NCI-H2081 treated with DMSO at 0.1 percent for 48 hours (cell line): ENCODE measurements at places on chromosomes 12 and 14.

GRCh38 chr14:32980178-32980901 lies 41.7 kb downstream of the NPAS3 start:
- no peak for DNase-seq

DNA sequence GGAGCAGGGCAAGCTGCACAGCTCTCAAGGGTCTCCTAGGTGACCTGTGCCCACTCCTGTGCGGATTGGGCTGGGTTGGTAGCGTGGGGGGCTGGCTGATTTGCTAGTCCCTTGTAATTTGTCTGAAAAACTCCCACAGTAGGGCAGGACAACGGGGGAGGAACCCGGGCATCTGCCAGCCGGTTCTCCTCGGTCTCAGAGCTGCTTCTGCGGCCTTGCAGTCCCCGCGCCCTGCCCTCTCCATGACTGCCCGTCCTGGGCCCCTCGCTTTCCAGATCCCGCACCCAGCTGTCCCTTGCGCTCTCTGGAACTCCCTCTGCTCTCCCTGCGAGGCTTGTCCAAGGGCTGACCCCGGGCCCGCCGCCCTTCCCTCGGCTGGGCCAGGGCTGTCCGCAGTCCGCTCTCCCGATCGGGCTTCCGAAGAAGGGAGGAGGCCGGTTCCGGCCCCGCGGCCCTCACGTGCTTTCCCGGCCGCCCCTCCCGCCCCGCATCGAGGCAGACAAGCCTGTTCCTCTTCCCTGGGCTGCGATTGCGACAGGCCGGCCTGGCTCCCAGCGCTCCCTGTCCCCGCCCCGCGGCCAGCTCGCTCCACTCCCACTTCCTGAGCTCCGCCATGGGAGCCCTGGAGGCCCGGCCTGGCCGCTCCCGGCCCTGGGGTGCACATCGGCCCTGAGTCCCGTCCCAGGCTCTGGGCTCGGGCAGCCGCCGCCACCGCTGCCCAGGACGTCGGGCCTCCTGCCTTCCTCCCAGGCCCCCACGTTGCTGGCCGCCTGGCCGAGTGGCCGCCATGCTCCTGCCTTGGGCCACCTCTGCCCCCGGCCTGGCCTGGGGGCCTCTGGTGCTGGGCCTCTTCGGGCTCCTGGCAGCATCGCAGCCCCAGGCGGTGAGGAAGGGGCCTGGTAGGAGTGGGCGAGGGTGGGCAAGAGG lies at the start of gene LTBR:
Gene LTBR, plus strand, starts transcription at position 591 of the 927 bp plus-strand sequence. Its CDS starts 197 bp downstream, at position 788.
- DNase-seq = no peak

- no peak for DNase-seq
These were observed 53.8 kb downstream of the TRPV4 start for GRCh38 chr12:109779382-109779781.

DNA sequence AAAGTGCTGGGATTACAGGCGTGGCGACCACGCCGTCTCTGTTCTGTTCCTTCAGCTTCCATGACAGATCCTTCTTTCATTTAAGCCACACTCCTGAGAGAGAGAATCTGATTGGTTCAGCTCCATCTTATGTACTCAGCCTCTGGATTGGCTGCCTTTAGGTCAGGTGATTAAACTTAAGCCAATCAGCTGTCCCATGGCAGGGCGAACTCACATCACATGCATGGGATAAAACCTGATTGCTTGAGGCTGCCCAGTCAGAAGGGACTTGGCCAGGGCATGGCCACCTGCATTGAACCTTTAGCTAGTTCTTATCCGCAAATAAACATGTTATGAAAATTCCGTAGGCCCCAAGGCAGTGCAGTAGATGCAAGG lies 274.2 kb downstream of the SUDS3 start:
- DNase-seq = no peak

DNA sequence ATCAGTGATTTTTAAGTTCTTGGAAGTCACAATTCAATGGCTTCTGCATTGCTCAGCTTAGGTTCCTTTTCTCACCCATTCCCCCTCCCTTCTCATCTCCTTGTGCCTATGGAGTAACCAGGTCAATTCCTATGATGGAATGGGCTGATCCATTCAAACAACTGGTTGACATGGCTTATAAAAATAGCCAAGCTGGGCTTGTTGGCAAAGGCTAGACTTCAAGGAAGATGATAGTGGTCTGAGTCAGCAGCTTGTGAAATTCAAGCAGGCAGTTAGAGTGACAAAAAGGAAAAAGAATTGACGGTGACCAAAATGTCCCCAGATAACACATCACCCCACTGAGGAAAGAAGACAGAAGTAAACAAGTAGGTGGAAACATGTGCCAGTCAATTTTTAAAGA lies 119.9 kb upstream of the PCED1B start:
- DNase-seq = no peak

- no peak for DNase-seq
These were observed 64.8 kb downstream of the GNS start for GRCh38 chr12:64694130-64695040.

GRCh38 chr14:24064856-24065255 lies 6.5 kb upstream of the CPNE6 start:
- DNase-seq = no peak

DNA sequence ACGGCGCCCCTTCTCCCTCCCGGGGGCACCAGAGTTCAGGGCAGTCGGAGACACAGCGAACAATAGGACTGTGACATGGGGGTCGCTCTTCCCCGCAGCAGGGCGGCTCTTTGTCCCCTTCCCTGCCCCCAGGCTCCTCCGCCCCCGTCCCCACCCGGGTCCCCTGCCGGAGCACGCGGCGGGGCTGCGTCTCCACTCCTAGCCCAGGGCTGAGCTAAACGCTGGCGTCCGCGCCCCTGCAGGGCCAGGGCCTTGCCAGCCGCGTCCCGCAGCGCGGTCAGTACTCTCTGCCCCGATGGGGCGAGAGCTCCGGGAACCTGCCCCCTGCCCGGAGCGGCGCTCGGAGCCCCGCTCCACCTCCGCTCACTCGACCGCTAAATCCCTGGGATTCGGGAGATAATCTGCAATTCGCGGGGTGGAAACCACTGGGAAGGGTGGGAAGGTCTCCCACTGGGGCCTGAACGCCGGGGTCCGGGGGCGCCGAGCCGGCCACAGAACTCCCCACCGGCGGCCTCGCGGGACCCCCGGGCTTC lies 825 bp upstream of the CCDC85C start:
- no peak for DNase-seq

GRCh38 chr14:88496414-88496813 lies 58.4 kb downstream of the PTPN21 start:
- no peak for DNase-seq

DNA sequence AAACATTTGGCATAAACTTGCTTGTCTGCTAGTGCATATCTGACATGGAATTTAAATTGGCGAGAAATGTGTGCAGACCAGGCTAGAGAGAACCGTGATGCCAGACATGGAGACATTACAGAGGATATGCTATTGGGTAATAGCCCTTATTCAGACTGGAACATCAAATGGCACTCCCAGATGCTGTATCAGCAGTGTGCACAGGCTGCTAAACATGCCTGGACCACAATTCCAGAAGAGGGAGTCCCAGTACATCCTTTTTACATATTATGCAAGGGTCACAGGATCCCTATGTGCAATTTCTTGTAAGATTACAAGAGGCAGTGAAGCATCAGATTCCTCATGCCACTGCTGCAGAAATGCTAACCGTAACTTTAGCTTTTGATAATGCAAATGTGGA lies 354.5 kb upstream of the FOXG1 start:
- DNase-seq = no peak

DNA sequence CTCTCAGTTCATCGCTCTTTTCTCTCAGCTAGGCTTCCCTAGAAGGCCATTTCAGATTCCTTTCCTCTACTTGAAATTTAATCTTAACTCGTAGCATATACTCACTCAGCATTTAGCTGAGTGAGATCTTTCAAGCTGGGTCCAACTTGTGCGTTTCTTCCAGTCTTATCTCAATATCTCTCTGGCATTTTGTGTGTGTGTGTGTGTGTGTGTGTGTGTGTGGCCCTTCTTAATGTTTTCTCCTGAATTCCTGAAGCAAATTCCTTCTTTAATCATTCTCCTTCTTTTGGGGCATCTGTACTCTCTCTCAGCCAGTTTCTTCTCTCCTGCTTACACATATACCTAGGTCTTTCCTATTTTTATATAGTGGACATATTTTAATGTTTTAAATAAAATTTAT lies 129.1 kb downstream of the KITLG start:
- DNase-seq = no peak

GRCh38 chr12:58882826-58883225 lies 37.5 kb downstream of the LRIG3 start:
- peak; percentile 96 for DNase-seq

DNA sequence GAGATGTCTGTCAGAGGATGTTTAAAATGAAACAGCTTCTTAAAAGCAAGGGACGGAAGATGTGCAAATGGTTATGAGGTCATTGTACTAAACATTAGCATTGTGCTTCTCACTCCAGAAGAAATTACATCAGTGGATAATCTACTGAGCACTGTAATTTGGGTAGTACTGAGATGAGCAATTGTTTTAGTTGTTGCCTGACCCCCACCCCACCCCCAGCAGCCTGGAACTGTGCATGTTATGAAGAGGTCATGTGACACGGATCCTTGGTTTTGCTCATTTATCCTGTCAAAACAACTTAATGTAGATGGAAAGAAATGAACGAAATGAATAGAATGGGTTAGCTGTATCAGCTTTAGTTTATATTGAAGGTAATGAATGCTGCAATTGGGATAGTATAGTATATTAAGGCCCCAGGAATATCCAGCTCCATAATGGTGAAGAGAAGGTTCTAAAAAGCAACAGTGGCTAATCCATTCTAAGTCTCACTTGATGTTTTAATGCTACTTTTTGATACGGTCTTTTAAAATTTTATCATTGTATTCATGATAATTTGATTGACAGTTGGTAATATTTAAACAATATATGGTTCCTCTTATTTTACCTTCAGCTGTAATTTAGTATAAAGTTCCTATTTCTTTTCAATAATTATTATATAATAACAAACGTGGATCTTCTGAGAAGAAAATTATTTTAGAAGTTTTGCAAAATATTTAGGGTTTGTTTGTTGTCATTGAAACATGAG lies 58.5 kb downstream of the WNK1 start:
- no peak for DNase-seq

DNA sequence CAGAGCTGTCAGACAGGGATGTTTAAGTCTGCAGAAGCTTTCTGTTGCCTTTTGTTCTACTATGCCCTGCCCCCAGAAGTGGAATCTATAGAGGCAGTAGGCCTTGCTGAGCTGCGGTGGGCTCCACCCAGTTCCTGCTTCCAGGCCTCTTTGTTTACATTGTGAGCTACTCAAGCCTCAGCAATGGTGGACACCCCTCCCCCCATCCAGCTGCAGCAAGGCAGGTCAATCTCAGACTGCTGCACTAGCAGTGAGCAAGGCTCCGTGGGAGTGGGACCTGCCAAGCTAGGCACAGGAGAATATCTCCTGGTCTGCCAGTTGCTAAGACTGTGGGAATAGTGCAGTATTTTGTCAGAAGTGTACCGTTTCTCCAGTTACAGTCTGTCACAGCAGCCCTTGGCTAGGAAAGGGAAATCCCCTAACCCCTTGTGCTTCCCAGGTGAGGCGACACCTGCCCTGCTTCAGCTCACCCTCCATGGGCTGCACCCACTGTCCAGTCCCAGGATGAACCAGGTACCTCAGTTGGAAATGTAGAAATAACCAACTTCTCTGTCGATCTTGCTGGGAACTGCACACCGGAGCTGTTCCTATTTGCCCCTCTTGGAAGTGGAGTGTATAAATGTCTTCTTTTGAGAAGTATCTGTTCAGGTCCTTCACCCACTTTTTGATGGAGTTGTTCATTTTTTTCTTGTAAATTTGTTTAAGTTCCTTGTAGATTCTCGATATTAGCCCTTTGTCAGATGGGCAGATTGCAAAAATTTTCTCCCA lies 213.5 kb upstream of the SLC38A2 start:
- no peak for DNase-seq
